ENCODE measurements at places on chromosomes 12 and 14.

DNA sequence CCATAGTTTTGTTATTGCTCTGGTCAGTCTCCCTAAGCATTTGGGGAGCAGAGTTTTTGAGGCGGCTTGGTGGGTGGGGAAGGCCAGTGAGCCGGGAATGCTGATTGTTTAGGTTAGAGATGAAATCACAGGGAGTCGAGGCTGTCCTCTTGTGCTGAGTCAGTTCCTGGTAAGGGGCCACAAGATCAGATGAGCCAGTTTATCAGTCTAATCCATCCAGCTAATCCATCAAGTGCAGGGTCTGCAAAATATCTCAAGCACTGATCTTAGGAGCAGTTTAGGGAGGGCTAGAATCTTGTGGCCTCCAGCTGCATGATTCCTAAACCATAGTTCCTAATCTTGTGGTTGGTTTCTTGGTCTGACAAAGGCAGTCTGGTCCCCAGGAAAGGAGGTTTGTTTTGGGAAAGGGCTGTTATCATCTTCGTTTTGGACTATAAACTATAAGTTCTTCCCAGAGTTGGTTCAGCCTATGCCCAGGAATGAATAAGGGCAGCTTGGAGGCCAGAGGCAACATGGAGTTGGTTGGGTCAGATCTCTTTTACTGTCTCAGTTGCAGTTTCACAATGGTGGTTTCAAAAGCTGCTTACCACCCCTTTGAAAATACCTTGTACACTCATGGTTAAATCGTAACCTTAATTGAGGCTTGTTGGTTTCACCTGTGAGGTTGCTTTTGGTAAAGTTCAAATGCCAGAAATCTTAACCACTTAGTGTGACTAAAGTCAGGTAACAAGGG lies 33.6 kb upstream of the HIGD1C start:
- ATAC-seq = no peak

- ATAC-seq = no peak
Observed at GRCh38 chr12:76520348-76520747, 39.2 kb downstream of the OSBPL8 start.

DNA sequence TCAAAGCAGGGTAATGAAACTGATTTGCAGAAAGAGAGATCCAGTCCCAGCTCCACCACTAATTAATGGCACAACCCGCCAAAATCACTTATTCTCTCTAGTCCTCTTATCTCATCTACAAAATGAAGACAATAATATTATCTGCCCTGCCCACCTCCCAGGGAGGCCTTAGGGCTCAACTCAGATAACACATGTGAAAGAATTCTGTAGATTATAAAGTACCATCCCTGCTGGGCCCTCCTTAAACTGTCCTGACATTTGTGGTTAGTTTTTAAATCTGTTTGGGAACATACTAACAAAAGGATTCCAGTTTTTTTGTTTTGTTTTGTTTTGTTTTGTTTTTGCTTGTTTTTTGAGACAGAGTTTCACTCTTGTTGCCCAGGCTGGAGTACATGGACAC lies 7.3 kb downstream of the POMT2 start:
- ATAC-seq = no peak

DNA sequence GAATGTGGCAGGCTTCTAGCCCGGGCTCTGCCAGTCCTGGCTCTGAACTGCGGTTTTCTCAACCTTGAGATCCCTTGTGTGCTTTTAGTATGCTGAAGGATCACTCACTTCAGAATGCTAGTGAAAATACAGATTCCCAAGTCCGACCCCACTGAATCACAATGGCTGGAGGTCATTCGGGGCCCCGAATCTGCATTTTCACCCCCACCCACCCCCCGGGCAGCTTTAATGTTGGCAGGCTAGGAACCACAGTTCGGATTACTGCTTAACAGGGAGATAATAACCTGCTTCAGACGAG lies 573 bp upstream of the SUSD6 start:
- ATAC-seq = no peak

- no peak for ATAC-seq
Observed at GRCh38 chr12:95962222-95962621, 19.1 kb downstream of the AMDHD1 start.

DNA sequence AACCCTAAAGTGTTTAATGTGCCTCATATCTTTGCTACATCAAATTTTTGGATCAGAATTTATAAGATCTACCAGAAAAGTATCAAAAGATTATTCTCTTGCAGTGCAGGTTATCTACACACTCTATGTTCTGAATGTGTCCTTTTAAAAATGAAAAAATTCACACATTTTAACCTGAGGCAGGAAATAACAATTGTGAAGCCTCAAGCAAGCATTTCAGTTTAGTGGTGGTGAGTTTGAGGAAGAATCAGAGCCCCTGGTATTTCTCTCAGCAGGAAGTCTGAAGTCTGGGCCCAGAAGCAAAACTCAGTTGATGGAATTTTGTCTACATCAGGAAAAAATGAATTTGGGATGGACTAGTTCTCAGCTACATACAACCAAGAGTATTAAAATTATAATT lies 137.0 kb upstream of the PZP start:
- no peak for ATAC-seq

All from SK-N-SH treated with all-trans-retinoic acid at 6 μM for 48 hours (cell line).